ENCODE measurements at places on chromosomes 4 and X.

- no peaks in the 10 kb centered on the region for H3K27me3 ChIP-seq
- no peak overlapping the region for H3K27ac ChIP-seq
- peaks cover 34% of the 10 kb centered on the region for H3K36me3 ChIP-seq
- DNase-seq: no peak
Observed at GRCh38 chr4:77913348-77913747, 50.7 kb downstream of the MRPL1 start.

DNA sequence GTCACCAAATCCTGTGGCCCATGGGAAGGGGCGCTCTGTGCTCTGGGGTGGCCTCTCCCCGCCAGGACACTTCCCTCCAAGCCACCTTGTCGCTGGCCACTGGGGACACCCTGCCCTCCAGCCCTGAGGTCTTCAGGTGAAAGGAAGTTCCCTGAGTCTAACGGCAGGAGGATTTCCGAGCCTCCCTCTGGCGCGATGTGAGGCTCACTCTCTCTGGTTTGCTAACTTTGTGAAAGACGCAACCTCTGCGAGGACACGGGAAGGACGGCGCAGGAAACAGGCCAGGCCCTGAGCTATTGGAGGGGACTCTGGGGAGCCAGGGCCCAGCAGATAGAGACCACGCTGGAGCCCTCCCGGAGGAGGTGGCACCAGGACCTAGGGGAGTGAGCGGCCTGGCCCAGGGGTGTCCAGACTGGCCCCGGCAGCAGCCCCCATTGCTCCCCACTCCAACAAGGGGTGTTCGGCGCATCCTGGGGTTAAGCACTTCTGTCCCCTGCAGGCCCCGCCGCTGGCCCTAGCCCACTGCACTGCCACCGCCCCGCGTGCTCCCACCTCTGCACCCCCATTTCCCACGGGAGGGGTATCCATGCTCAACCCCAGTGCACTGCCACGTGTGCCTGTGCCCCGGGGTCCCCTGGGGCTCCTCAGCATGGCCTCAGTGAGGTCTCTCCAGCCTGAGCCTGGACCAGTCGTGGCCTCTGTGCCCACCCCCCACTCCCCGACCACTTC lies 72.2 kb upstream of the MXD4 start:
- H3K36me3 ChIP-seq: no peaks in the 10 kb centered on the region
- H3K4me1 ChIP-seq: peaks cover 15% of the 10 kb centered on the region
- peaks cover 3% of the 10 kb centered on the region for H3K27me3 ChIP-seq
- no peak for DNase-seq

GRCh38 chr4:185830263-185830994 lies 18.4 kb upstream of the SORBS2 start:
- no peaks in the 10 kb centered on the region for H3K36me3 ChIP-seq
- H3K27me3 ChIP-seq: peaks cover 2% of the 10 kb centered on the region
- no peak overlapping the region for H3K27ac ChIP-seq

GRCh38 chrX:75989806-75990590 lies 182.9 kb upstream of the PBDC1 start:
- no peaks in the 10 kb centered on the region for H3K36me3 ChIP-seq
- no peak overlapping the region for H3K27ac ChIP-seq
- H3K27me3 ChIP-seq: no peaks in the 10 kb centered on the region
- no peak for DNase-seq
- no peak overlapping the region for H3K4me3 ChIP-seq

DNA sequence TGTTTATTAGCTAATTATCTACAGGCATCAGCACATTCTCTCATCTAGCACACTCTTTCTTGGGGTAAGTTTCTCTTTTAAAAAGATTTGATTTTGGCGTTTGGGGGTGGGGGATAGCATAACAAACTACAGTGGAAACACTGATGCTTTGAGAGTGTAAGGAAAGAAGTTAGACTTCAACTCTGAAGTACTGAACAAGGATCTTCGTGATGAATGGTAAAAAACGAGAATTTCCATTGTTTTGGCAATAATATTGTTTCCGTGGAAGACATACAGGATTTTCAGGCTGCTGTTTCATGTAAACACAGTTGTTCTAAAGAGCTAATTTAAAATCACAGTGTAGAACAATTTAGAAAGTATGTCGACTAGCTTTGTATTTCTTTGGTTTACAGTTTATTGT lies 451 bp downstream of the LPAR4 start:
- H3K27me3 ChIP-seq: no peaks in the 10 kb centered on the region
- no peaks in the 10 kb centered on the region for H3K36me3 ChIP-seq
- no peak overlapping the region for H3K4me3 ChIP-seq
- no peak for DNase-seq
- no peak overlapping the region for H3K27ac ChIP-seq

GRCh38 chrX:118347131-118347530 lies 1.2 kb downstream of the WDR44 start:
- peak overlapping the region; percentile 98 for H3K4me3 ChIP-seq
- H3K27me3 ChIP-seq: no peaks in the 10 kb centered on the region
- peak overlapping the region; percentile 97 for H3K27ac ChIP-seq
- peaks cover 9% of the 10 kb centered on the region for H3K36me3 ChIP-seq
- no peak for DNase-seq

GRCh38 chr4:100547541-100548199 lies 29.8 kb upstream of the EMCN start:
- no peak overlapping the region for H3K4me3 ChIP-seq
- no peak for DNase-seq
- no peak overlapping the region for H3K27ac ChIP-seq
- no peaks in the 10 kb centered on the region for H3K36me3 ChIP-seq
- H3K27me3 ChIP-seq: no peaks in the 10 kb centered on the region

DNA sequence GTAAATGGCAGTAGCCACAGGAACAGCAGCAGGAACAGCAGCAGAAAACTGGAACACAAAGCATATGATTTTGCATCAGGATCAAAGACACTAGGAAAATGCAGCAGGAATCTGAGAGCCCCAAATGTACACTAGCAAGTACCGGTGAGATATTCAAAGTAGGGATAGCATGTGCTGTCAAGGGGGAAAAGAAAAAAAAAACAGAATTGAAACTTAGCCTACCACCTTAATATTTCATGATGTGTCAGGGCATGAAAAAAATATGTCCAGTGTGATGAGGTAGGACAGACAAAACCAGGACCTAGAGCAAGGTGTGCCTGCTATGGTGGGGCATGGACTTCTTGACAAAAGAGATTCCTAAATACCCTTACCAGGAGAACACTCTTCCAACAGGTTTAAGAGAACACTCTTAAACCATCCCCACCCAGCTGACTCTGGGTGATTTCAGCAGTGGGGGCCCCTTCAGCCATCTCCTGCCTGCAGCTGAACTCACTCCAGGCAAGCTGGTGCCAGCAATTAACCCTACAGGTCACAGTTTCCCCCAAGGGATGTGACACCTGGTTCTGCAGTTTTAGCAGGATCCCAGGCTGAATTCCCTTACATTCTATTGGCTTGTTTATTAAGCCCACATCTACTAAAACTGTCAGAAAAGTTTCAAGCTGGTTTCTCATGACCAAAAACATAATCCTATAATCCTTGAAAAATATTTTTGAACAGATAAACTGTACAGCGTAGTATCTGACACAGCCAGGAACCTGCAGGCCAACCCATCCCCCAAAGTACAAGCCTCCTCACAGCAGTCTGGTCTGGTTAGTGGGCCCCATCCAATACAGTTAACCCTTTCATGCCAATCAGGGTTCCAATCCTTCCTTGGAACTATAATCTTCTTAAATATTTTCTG lies 62.9 kb upstream of the FMR1 start:
- H3K4me3 ChIP-seq: no peak overlapping the region
- no peaks in the 10 kb centered on the region for H3K27me3 ChIP-seq
- no peak for DNase-seq

DNA sequence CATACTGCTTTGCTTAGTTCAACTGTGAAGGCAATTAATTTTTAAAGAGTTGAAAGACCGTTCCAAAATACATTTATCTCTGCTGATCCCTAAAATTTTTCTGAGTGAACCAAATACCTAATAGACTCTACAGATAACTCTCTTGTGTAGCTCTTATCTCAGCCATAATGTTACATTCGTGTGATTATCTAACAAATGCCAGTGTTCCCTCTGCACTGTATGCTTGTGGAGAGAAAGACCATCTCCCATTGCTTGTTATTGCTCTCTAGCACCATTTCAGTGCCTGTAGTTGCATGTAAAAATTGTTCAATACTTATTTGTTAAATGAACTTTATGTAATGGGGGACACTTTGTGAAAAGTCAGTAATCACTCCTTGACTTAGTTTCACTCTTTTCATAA lies 81.3 kb upstream of the ATOH1 start:
- no peaks in the 10 kb centered on the region for H3K36me3 ChIP-seq
- DNase-seq: no peak
- no peak overlapping the region for H3K4me3 ChIP-seq
- H3K27ac ChIP-seq: no peak overlapping the region
- H3K4me1 ChIP-seq: peaks cover 14% of the 10 kb centered on the region
- no peaks in the 10 kb centered on the region for H3K27me3 ChIP-seq

- peaks cover 16% of the 10 kb centered on the region for H3K4me1 ChIP-seq
- H3K4me3 ChIP-seq: no peak overlapping the region
- DNase-seq: no peak
- H3K27ac ChIP-seq: no peak overlapping the region
- H3K27me3 ChIP-seq: no peaks in the 10 kb centered on the region
Observed at GRCh38 chr4:75702919-75703411, 21.4 kb upstream of the USO1 start.

DNA sequence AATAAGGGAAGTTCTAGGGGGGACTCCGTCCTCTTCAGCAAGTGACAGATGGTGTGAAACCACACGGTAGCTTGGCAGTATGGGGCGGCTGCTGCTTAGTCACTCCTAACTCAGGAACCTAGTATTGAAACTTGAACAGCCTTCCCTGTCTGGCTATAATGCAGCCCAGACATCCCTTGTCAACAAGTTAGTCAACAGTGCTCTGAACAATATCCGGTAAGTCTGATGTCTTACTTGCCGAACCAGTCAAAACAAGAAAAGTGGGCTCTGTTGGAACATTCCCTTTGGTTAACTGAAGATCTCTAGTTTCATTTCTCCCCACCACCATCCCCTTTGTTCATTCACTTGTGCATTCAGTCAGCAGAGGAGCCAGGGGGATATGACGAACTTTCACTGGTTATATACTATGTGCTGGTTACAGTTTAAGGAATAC lies 18.7 kb upstream of the CXCL13 start:
- DNase-seq: peak; percentile 35
- peaks cover 28% of the 10 kb centered on the region for H3K4me1 ChIP-seq
- H3K36me3 ChIP-seq: no peaks in the 10 kb centered on the region
- peak overlapping the region; percentile 13 for H3K4me3 ChIP-seq

DNA sequence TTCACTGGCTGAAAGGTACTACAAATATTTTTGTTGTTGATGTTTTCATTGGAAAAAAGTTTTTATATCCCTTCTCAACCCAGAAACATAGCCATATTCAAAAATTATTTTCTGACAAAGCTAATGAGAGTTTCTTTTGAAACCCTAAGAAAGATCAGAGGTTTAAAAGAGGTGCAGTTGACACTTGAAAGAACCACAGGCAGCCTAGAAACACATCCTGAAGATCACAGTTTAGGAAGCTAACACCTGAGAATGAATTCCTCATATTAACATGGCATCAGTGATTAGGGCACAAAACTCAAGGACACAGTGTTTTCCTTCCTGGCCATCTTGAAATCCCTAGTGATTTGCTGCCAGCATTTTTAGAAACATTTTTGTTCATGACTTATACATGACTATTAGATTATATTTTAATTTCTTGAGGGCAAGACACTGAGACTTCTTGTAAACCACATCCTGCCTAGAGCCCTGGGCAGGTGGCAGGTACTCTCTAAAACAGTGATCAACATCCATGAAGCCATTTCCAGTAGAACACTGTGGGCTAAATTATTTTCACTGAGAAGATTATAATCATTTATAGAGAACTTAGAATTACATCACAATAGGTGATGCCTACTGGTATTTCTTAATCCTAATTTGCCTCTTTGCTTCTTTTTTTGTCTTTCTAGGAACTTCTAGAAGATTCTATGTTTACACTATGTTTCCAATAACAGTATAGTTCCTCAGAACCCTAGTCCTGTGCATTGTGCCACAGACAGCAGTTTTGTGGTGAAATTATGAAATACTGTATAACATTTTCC lies 80.0 kb downstream of the ARSJ start:
- peaks cover 13% of the 10 kb centered on the region for H3K4me1 ChIP-seq
- no peak for DNase-seq
- H3K36me3 ChIP-seq: no peaks in the 10 kb centered on the region
- peak overlapping the region; percentile 20 for H3K27ac ChIP-seq
- H3K27me3 ChIP-seq: no peaks in the 10 kb centered on the region
